ENCODE measurements at places on chromosomes 3 and 15.

- no peak for DNase-seq
Measured at GRCh38 chr15:70976851-70977250, 84.2 kb downstream of the LRRC49 start.

- DNase-seq, result no peak
Measured at GRCh38 chr3:11482021-11482420, 161.7 kb downstream of the VGLL4 start.

- DNase-seq, result no peak
Measured at GRCh38 chr15:67359431-67360079, 105.0 kb downstream of the IQCH start.

- peak; percentile 77 for DNase-seq
Measured at GRCh38 chr3:156812521-156813335, 13.4 kb upstream of the LEKR1 start.

DNA sequence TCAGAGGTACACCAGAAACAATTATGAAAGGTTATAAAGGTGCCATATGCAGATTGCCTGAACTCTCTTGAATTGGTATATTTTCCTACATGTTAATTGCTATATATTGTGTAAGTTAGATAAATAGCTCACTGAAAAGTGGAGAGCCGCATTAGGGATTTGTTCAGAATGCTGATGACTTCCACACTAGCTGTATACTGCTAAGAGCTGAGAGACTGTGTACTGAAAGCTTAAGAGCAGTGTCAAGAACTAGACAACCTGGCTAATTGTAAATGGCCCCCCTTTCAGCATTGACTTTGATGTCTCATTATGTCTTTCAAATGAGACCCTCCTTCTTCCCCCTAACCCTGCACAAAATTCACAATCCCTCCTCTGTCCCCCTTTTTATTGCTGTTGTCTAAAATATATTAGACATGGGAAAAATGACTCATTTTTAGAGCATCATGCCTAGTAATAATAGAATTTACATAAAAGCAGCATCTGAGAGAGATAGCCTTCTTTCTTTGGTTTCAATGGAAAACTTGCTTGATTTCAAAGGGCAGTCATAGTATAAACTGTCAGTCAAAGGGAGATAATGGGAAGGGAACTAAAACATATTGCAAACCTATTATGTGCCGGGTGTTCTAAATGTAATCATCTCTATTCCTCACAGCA, 34.7 kb upstream of the GREM1 start:
- DNase-seq, result no peak

GRCh38 chr15:99127773-99128172, 22.9 kb downstream of the SYNM start:
- no peak for DNase-seq

DNA sequence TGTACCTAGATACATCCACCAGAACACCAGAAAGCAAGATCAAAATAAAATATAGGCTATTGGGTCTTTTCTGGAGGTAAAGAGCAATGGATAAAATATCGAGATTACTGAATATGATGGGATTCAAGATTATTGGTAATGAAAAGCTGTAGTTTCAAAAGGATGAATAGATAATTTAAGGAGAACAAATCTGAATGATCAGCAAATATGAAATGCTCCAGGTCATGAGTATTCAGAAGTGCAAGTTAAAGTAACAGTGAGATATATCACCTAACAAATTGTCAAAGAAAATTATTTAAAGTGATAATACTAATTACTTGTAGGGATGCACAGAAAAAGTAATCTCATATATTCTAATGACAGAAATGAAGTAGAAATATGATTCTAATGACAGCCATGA, 409.6 kb upstream of the MDFIC2 start:
- no peak for DNase-seq

DNA sequence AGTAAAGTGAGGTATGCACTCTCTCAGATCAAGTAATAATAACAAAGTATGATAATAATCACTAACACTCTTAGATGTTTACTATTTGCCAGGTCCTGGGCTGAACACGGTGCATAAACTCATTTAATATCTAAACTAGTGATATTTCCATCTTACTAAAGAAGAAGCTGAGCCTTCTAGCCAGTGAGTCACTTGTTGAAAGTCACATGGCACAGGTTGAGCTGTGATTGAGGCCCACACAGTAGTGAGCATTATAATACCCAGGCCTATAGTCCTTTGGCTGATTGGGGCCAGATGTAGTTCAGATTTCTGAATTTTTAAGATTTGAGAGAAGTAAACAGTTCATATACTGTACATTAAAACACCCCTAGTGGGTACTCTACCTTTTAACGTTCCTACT, 93.2 kb upstream of the CCDC80 start:
- no peak for DNase-seq

DNA sequence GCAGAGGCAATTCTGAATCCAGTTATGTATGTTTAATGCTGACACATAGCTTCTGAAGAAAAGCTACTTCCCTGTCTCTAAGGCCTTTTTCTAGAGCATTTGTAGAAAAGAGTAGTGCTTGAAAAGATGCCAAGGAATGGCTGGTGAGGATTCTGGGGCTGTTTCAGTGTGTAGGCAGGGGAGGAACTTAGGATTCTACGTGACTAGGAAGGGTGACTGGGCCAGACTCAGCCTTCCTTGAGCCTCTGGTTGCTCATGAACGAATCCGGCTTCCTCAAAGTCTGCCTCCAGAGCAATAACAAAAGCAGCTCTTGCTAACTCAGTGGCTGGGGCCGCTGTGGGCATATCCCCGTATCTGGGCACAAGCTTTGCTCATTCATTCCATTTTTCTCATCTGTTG, 104.8 kb upstream of the WNT5A start:
- no peak for DNase-seq
